ENCODE measurements at places on chromosomes 3 and 15. TPM values are rescaled to one million over a fixed set of nuclear protein-coding genes. Genes with fewer than 3 reads are reported as not detected.

The ATP10A gene
- polyA plus RNA-seq: 4.0 TPM

The TGM5 gene
- not detected for polyA plus RNA-seq

The RETNLB gene
- polyA plus RNA-seq: not detected

The CILP gene
- 0.37 TPM for polyA plus RNA-seq

The TGM4 gene
- not detected for polyA plus RNA-seq

The ILDR1 gene
- polyA plus RNA-seq: 11.9 TPM

The PROK2 gene
- not detected for polyA plus RNA-seq

The SHC4 gene
- 0.47 TPM for polyA plus RNA-seq

The PDIA5 gene
- polyA plus RNA-seq: 19.9 TPM

The WDR72 gene
- polyA plus RNA-seq: 60.0 TPM

The KNG1 gene
- 710 TPM for polyA plus RNA-seq

Measured in kidney (tissue), 22 donors.